ENCODE measurements at places on chromosomes 12 and 14.

DNA sequence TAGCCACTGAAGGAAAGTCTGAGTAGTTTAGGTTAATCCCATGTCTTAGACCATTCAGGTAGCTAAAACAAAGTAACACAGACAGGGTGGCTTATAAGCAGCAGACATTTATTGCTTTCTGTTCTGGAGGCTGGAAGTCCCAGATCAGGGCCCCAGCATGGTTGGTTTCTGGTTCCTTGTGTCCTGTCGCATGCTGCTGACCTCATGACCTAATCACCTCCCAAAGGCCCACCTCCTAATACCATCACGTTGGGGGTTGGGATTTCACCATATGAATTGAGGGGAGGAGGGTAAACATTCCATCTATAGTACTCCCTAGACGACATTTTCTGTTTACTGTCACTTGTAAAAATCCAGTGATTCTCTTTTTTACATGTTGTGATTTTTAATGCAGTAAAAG is 148.6 kb downstream of the FBXL14 start:
- DNase-seq, result no peak

DNA sequence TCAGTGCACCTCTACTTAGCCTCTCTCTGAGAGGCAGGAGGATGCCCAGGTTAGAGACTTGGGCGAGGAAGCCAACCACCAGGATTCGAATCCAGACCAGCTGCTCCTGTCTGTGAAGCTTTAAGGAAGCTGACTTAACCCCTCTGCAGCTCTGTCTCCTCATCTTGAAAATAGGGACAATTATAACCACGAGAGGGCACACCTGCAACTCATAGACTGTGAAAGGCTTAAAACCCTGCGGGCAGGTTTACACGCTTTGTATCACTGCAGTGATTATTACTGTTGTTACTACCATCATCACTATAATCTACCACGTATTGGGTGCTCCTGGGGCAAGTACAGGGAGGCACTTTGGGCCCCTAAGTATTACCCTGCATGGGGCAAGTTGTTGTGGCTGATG is 379.8 kb downstream of the VRK1 start:
- peak; percentile 39 for DNase-seq

- DNase-seq, result peak; percentile 50
Observed at GRCh38 chr12:6825398-6826124, 2.6 kb upstream of the P3H3 start.

- no peak for DNase-seq
Observed at GRCh38 chr12:122867691-122868461, 28.0 kb downstream of the VPS37B start.

GRCh38 chr12:6536894-6537579 is 2.7 kb downstream of the GAPDH start:
- no peak for DNase-seq

DNA sequence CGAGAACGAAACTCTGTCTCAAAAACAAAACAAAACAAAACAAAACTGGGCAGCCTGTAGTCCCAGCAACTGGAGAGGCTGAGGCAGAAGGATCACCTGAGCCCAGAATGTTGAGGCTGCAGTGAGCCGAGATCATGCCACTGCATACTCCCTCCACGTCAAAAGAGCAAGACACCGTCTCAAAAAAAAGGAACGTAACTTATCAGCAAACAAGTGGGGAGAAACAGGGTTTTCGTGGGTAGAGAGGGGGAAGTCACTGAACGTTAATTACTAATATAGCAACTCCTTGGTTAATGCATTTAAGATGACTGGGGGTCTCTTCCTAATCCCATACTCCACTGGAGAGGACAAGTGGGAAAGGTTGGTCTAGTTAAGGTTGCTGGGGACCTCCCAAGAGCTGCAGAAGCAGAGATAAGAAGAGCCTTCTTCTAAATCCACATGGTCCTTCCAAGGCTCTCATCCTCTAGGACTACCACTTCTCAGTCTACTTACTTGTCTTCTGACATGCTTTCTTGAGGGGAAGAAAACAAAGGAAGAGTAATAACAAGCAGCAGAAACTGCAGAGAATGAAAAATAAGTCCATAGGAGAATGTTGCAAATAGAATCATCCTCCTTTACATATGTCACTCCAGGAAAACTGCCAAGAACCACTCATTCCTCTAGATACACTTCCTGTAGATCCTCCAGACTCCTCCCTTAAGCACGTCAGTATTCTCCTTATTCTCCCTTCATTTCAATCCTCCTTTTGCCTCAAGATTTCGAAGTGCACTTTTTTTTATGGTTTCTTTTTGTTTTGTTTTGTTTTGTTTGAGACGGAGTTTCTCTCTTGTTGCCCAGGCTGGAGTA is 5.8 kb downstream of the NUMB start:
- DNase-seq, result no peak

- no peak for DNase-seq
Observed at GRCh38 chr12:45326358-45326975, 110.6 kb downstream of the ANO6 start.

DNA sequence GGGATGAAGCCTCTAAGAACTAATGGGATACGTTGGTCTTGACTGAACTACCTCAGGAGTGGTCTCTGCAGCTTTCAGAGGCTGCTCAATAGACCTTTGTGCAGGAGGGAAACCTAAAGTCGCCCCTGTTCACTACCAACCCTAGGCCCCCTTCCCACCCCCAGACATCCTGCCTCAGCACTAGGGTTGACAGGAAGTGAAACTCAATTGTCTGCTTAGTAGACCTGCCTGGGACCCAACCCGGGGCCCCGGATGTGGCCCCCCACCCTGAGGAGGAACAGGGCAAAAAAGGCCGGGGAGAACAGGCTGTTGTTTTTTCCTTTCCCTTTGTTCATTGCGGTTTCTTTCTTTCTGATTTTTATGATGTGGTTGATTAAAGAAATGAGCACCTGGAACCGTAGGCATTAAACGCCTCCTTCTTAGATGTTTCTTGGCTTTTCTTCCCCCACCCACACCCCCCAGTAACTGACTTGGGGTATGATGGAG is 1.6 kb upstream of the DGKA start:
- DNase-seq, result peak; percentile 91

- DNase-seq, result no peak
Observed at GRCh38 chr12:88361493-88361892, 218.8 kb downstream of the KITLG start.

DNA sequence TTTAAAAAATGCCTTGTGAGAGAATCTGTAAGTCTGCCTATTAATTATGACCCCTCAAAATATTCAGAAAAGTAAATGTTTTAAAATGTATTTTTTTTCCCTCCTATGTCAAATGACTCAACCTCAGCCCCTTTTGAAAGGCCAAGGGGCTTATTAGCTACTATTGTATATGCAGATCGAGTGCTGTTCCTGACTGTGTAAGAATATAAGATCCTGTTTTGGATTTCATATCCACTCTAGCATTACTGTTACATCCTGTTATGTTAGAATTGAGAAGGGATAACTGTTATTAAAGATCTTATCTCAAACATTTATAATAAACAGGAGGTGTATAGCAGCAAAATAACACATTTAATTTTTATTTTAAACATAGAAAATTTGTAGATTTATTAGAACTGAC is 46.6 kb upstream of the TPH2 start:
- no peak for DNase-seq

DNA sequence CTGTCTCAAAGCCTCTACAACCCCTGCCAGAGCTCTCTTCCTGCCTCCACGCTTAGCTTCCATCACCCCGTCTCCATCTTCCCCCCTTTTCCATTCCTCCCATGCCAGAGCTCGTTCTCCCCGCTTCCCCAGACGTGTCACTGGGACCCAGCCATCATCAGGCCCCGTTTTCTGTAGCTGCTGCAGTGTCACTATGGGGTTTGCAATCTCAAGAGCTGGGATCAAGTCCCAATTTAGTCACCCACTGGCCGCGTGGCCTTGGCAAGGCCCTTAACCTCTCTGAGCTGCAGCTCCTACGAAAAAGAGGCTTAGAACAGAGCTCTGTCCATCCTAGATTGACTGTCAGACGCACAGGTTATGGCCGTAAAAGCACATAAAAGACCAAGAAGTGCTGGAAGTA is 901 bp upstream of the FAIM2 start:
- DNase-seq, result no peak

- no peak for DNase-seq
Observed at GRCh38 chr12:117363056-117363662, 1.7 kb upstream of the NOS1 start.

GRCh38 chr12:113582521-113583218 is 111.0 kb upstream of the LHX5 start:
- no peak for DNase-seq

- peak; percentile 47 for DNase-seq
Observed at GRCh38 chr12:105420659-105421240, 90.3 kb downstream of the C12orf75 start.

- no peak for DNase-seq
Observed at GRCh38 chr12:94973221-94973620, 30.3 kb downstream of the NDUFA12 start.

- DNase-seq, result no peak
Observed at GRCh38 chr12:115771065-115771464, 506.4 kb downstream of the MED13L start.

DNA sequence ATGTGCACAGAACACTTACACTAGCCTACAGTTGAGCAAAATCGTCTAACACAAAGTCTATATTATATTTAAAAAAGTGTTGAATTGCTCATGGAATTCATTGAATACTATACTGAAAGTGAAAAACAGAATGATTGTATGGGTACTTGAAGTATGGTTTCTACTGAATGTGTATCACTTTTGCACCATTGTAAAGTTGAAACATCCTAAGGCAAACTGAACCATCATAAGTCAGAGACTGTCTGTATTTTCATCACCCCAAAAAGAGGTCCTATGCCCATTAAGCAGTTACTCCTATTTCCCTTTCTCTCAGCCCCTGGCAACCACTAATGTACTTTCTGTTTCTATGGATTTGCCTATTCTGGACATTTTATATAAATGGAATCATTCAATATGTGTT is 4.4 kb upstream of the AMIGO2 start:
- DNase-seq, result no peak

GRCh38 chr12:94327809-94328208 is 131.9 kb downstream of the CEP83 start:
- DNase-seq, result no peak

DNA sequence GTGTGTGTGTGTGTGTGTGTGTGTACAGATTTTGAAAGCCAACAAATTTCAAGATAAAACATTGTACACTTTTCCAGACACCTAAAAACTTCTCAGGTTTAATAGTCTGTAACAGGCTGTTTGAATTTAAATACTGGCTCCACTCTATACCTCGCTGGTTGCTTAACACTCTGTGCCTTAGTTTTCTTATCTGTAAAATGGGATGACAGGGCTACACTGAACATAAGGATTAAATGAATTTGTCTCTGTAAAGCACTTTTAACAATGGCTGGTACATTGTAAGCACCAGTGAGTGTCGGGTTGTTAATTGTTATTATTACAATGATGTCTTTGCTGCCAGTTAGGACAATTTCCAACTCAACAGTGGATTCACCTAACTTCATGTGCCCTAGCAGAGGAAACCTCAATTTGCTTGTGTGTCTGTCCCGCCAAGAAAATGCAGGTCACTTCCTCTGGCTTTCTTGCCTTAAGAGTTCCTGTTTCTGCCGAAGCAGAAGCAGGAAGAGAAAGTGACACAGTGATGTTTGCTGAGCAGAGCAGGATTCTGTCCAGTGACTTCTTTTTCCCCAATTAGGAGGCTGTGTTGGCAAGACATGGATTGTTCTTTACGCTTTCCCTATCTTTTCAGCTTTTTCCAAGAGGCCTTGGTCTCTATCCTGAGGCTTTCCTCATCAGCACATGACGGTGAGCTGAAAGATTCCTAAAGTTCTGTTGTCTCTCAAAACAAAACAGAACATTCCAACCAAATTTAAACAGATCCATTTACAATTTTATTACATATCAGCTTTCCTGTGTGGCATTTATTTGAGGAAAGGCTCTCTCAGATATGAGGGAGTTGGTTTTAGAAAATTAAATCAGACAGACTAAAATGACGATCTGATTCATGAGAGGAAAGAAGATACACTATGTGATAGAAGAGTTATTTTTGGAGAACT is 154.1 kb upstream of the ATP2B1 start:
- DNase-seq, result peak; percentile 24

- no peak for DNase-seq
Observed at GRCh38 chr12:21428241-21428640, 9.2 kb upstream of the PYROXD1 start.

DNA sequence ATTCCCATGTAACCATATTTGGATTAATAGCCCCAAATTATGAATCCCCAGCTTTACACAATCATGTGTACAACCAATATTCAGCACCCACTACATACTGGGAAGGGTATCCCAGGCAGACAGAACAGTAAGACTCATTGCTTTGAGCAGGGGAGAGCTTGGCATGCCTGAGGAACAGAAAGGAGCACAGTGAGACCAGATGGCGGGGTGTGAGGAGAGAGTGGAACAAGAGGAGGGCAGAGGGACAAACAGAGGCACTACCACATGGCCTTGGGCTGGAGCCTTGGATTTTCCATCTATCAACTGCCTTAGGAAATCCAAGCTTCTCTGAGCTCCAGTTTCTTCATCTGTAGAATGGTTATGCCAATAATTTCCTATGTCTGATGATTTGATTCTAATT is 3.8 kb downstream of the DGKA start:
- no peak for DNase-seq

DNA sequence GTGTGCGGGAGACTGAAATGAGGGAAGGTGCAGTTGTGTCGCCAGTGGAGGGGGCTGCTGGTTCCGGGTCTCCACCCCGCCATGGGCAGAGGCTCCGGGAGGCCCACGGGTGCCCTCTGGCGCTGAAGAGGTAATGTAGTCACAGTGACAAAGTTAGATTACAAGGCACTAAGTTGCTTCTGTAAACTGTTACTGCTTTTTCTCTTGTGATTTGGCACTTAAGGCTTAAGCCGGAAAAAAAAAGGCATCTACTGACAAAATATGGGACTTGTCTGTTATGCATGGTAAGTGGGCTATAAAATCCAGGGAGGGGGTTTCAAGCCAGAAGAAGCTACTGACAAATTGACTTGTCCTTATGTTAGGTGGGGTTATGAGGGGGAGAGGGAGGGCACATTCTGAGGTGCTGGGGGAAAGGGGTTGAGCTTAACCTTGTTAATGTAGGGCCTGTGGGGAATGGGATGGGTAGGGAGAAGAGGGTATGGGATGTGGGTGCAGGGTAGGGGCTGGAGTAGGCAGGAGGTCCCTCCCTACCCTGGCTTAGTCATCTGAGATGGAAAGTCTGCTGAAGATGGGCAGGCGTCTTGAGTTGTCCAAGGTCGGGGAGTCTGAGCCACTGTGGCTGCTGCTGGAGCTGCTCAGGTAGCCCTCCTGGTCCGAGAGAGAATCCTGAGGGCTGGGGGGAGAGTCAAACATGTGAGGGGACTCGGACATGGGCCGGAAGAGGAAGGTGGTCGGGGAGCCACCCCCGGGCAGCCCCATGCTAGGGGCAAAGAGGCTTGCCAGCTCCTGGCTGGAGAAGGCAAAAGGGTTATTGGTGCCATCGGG is 3.7 kb downstream of the ZFP36L1 start:
- DNase-seq, result peak; percentile 88

Measured in T-cell (primary cell).